ENCODE measurements at places on chromosomes 1 and 21.
A peak's percentile ranks its signal among the peaks of the same experiment; 100 is the strongest.

DNA sequence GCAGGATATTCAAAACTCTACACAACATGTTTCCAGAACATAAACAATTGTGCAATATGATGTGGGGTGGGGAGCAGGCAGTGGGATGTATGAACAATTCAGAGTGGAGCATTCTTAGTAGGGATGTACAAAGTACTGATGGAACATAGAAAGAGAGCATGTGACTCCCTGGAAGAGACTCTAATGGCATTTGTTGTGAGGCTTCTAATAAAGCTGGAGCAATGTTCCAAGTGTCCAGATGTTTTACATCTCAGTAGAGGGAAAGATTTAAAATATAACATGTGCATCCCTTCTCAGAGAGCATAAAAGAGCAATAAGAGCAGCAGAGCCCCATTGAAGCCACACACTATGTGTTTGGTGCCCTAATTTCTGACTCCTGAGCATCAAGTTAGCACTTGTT lies 116.5 kb downstream of the BRINP2 start:
- DNase-seq = no peak

GRCh38 chr21:26423511-26423910 lies 149.6 kb downstream of the CYYR1 start:
- no peak for DNase-seq

DNA sequence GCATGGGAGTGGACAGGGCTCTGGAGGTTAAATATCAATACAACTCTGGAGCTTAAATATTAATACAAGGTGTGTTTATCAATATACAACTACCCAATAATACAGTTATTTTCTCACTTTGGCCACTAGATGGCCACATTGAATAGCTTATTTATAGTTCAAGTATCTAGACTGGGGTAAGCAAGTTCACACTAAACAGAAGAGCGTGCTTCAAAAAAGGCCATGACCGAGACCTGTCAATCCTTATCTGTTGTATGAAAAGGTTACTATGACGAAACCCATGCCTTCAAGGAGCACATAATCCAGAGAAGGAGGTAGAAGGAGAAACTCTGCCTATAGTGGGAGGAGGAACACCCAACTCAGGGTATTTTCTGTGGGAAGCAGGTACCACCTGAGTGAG lies 29.1 kb downstream of the CHML start:
- peak; percentile 70 for DNase-seq

DNA sequence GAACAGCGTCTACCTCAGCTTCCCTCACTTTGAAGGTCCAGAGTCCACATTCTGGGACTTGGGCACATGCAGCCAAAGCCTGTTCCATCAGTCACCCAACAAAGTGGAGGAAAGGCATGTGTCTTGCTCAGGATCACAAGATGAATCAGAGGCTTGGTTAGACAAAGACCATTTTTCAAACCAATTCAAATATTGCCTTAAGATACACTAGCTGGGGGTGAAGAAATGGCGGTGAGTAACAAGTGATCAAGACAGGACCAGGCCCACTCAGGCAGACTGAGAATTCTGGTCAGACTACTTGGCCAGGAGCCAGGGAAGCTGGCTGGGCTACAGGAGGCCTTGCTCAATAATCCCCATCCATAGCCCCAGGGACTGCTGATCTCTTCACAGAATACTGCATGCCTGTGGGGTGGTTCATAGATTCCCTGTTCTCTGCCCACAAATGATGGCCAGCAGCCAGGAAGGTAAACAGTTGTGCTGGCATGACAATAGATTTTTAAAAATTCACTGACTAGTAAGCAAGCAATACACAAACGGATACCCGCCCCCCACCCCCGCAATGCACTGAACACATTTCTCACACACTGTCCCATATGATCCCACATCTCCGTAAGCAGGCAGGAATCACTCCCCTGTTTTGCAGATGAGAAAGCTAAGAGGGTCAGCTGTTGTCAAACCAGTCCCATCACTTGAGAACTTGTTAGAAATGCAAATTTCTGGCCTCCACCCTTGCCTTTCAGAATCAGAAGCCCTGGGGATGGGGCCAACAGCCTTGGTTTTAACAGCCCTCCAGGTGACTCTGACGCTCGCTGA lies 27.2 kb downstream of the ERI3 start:
- peak; percentile 10 for DNase-seq

DNA sequence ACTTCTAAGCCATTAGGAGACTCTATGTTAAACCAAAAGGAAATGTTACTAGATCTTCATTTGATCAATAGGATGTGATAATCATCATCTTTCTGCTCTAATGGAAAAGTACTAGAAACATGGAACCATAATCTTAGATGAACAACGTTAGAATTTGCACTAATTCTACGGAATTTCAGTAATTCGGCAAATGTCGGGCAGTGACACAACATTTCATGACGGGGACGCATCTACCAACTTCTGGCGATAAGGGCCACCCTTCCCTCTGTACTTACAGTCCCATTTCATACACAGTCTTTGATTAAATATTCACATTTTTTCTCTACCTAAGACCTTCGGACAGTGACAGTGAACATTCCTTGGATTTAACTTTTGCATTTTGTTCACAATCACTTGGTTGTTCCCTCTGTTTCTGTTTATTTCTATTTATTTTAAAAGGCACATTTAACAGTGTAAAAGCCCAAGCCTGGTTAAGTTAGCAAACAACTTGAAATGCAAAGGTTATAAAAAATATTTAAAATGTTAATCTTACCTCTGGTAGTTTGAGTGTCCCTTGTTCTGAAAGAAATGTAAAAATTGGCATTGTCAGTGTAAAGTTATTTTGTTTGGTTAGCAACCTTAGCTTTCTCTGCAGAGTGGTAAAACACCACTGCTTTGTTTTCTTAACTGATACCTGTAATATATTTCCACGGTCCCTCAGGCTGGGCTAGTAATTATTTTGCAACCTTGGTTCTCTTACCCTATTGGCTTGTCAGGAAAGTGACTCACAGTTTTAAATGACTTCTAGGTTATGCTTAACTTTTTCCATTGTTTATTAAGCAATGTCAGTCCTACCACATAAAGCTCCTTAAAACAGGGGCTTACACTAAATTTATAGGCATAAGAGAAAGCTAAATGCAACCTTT lies 276.9 kb downstream of the VAV3 start:
- DNase-seq = peak; percentile 75

DNA sequence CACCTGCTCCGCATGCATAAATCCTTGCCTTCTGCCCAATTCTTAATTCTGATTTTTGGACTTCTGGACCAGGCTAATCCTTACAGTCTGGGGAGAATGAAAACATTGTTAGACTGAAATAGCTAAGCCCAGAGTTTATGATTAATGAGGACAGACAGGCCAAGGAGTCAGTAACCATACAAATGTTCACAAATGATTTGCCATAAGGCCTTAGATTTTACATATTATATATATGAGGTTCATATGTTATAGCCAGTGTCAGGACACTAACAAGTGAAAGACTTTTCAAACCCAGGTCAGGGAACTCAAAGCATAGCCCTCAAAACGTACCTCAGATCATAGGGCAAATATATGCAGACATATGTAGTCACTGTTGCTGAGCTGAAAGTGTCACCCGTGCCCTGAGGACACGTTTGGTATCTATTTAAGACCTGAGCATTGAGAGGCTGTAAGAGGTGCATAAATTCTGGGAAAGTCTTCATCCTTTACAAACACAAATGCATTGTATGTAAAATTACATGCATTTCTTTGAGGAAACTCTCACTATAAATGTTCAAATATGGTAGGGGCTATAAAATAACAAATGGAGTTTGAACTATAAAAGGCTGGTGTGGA lies 45.3 kb upstream of the FBXO28 start:
- DNase-seq = no peak

- peak; percentile 32 for DNase-seq
Measured at GRCh38 chr1:13828454-13829151, 128.6 kb downstream of the PRDM2 start.

DNA sequence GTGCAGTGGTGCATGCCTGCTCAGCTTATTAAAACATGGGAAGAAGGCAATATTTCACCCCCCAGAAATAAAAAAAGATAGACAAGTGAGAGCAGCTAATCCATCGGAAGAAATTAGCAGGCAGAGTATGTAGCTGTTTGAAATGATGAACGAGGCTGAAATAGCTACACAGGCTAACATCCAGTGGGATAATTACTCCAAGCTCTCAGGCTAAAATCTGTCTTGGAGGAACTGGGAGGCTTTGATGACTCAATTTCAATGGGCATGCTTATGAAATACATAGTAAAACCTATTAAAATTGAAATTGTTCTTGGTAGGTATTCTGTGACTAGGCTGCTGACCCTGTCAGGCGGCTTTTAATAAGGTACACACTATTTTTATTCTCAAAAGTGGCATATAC lies 84.1 kb upstream of the RRP15 start:
- DNase-seq = no peak

DNA sequence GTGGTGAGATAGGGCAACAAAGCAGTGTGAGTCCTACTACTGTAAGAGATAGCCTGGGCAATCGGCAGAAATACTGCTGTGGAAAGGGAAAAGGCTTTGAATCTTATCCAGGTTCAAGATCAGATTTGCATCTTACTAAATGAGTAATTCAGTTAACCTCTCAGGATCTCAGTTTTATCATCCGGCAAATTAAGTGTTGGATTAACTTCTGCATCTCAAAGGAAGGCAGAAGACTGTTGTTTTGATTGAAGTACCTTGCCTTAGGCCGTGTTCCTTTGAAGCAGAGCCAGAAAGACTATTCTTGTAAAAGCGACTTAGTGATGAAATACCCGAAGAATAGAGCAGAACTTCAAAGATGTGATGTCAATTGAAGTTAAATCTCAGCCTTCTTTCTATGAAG lies 612.9 kb upstream of the USP24 start:
- DNase-seq = no peak

- no peak for DNase-seq
Measured at GRCh38 chr1:55773211-55773940, 558.2 kb upstream of the USP24 start.
